ENCODE measurements at places on chromosomes 7 and 10.

DNA sequence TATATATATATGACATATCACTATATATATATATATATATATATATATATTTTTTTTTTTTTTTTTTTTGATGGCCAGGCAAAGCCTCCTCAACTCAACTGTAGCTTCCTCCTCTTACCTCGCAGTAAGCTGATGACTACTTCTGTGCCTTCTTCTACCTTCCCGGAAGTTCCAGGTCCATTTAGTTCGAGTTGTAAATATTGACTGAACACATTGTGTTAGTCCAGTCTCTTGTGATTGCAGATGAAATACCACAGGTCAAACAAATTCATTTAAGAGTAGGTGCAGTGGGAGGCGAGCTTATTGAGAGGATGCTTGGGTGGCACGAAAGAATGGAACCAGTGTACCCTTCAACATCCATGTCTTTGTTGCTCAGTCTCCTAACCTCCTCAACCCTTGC is 144.6 kb downstream of the ST7 start:
- DNase-seq, result no peak

GRCh38 chr10:120607710-120608703 is 151.0 kb downstream of the PLPP4 start:
- DNase-seq, result no peak

DNA sequence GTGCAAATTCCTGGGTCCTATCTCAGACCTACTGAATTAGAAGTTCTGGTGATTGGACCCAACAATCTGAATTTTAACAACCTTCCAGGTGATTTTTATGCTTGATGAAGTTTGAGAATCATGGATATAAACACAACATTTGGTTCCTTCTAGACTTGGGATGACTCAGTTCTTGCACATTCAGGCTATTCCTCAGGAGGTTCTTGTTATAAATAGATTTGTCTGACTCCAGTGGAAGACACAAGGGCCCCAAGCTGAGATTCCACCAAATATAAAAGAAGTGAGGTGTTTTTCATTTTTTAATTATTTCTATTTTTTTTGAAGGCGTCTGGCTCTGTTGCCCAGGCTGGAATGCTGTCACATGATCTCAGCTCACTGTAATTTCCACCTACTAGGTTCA is 9.4 kb upstream of the TAS2R16 start:
- no peak for DNase-seq

- no peak for DNase-seq
These were observed 3.2 kb downstream of the PSMG3 start for GRCh38 chr7:1566687-1567048.

GRCh38 chr7:30708983-30709382 is 26.7 kb upstream of the CRHR2 start:
- no peak for DNase-seq

DNA sequence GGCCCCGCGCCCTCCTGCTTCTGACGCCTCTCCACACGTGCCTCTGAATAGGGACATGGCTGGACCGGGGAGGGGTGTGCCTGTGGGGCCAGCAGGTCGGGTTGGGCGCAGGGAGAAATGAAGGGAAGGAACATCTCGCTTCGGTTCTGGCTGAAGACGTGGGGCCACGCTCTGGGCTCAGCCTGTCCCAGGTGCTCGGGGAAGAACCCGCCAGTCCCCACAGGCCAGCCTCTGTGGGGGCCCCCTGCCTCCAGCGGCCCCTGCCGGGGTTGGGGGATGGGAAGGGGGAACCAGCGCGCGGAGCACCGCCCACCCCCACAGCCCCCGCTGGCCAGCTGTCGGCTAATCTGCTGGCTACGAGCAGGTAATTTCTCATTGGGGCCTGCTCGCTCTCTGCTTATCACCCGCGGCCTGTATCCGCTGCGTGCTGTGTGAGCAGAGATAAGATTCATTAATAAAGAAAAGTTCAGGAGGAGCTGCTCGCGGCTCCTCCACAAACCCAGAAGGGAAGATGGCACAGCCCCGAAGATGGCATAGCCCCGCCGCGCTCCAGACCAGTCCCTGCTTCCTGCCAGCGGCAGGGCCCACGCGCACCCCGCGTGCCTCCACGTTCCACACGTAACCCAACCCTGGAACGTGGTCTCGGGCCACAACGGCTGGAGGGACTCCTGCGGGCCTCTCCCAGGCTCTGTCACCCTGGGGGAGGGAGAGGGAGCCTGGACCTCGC is 186.2 kb downstream of the ELFN1 start:
- DNase-seq, result peak; percentile 69

- DNase-seq, result no peak
These were observed 321.0 kb downstream of the PLXNA4 start for GRCh38 chr7:132255115-132255797.

DNA sequence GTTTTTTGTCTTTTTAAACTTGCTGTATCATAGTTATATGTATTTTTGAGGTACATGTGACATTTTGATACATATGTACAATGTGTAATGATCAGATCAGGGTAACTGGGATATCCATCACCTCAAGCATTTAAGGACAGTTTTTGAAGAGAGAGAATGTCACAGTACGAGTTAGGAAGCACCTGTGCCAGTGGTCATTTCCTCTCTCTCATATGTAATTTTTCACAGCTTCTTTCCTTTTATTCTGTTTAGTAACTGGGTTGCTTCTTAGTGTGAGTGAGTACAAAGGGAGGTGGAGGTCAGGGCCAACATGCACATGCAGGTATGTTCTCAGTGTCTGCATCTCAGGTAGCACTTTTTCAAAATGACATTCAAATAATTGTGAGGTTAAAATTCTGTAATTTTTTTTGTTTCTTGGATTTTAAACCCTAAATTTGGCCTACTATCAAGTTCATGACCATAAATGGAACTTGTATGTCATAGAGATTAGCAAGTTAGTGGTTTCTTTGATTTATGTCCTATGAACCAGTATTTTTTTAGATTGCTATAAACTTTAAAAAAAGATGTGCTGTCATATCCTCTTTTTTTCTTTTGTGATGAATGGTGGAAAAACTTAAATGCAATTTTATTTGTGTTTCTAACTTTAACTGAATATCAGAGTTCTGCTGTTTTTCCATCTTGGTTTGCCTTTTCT is 42.7 kb downstream of the SNX10 start:
- no peak for DNase-seq

GRCh38 chr10:89942217-89942616 is 240.8 kb downstream of the KIF20B start:
- DNase-seq, result no peak

DNA sequence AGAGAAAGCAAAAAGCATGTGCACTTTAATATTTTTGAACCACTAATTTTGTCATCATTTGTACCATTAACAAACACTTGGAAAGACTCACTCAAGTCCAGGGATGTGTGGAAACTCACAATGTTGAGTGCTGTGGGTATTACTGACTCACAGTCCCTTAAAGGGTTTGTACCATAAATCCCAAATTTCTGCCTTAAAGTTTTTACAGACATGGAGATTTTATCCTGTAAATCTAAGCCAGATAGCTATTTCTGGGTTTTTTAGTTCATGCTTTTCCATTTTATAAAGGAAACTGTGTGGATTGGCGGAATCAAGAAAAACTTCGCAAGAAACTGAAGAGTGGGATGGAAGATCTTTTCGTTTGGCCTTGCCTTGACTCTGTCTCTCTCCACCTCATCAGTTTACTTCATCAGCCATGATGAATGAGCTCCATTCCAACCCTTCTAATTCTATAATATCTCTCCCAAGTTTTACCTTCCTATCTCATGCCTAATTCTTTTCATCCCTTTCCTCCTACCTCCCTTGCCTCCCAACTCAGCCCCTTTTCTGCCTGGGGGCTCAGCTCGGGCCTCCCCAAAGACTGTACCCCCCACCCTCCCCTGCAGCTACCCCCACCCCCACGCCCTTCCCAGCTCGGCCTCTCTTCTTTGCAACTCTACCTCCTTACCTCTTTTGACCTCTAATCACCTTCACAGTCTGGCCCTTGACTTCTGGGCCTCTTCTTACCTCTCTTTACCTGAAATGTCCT is 218.5 kb upstream of the MKLN1 start:
- DNase-seq, result no peak

- DNase-seq, result no peak
These were observed 69.8 kb downstream of the CDK1 start for GRCh38 chr10:60848126-60848525.

- peak; percentile 35 for DNase-seq
These were observed 20.1 kb upstream of the SH2D4B start for GRCh38 chr10:80517416-80518142.

DNA sequence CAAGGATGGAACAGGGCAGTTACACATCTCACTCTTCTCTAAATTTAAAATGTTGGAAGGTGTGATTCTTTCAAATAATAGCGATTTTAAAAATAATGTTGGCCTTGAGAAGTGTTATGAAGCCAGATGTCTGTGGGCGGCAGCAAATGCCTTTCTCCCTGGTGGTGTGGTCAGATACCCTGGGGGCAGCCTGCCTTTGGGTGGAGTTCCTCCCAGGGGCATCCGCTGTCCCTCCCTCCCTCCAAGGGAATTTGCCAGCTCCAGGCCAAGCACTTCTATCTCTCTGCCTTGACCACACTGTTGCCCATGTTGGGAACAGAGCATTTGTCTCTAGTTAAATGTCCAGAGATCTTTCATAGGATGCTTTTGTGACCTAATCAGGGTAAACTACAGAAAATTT is 121.4 kb downstream of the POU6F2 start:
- DNase-seq, result no peak

DNA sequence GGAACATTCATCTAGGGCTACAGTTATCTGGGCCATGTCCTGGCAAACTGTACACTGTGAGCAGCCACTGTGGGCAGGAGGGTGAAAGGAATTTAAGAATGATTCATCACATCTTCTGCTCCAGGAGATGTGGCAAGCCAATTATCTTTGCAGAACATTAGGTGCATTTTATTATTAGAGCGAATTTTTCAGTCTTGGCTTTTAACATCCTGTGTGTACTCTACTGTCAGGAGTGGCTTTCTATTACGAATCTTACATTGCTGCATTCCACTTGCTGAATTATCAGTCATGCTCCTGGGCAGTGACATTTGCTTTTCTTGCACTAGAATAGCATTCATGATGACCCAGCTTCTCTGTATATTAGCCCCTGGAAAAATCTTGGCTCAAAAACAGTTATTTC is 109.2 kb upstream of the TARP start:
- DNase-seq, result no peak

DNA sequence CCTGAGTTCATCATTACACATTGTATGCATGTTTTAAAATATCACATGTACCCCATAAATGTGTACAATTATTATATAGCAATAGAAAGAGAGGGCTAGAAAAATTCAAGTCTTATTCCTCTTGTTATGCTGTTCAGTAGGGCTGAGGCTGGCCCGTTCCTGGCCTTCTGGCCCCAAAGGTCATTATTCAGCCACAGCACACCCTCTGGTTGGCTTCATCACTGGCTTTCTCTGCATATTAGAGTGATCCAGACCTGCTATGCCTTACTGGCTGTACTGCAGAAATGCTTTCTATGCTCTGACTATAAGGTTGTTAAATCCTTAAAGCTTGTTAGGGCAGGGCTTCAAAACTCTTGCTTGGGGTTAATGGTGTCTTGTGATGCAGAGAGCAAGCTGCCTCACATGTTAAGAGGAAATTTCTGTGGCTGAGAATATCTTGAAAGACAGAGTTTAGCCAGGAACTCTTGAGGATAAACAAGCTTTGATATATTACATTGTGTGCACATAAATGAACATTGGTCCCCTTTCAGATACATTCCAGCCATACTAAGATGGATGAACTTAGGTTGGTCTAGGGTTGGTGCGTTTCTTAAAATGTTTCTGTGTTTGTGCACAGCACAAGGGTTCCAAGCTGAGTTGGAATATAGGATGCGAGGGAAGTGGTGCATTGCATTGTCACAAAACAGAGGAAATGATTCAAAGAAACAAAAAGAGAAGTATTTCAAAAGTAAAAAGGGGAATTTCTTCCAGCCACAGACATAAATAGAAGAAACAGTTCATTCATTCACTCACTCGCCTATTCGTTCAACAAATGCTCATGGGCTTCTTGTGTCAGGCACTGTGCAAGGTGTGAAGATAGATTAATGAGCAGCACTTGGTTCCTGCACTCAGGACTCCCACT is 61.6 kb upstream of the WDR11 start:
- DNase-seq, result no peak

GRCh38 chr10:121252756-121253155 is 345.5 kb downstream of the FGFR2 start:
- DNase-seq, result no peak

GRCh38 chr7:116918704-116919103 is 34.6 kb upstream of the ST7 start:
- no peak for DNase-seq

GRCh38 chr10:36313142-36313541 is 671.0 kb upstream of the FZD8 start:
- no peak for DNase-seq

GRCh38 chr7:157801113-157801512 is 464.3 kb downstream of the DNAJB6 start:
- DNase-seq, result no peak

DNA sequence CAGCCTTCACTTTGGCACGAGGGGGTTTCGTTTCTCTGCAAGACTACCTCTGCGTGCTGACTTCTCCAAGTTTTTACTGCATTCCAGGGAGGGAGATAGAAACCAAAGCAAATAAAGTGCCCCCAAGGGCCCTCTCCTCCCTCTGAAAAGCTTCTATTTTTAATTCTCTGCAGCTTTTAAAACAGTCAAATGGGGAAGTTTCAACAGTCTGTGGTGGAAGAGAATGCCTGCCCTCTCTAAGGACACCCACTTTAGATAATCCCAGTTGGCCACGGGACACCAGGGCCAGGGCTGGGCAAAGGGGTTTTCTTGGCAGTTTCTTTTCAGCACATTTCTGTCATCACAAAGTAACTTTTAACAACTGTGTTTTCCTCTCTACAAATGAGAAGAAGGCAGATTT is 386.7 kb upstream of the NPVF start:
- no peak for DNase-seq

DNA sequence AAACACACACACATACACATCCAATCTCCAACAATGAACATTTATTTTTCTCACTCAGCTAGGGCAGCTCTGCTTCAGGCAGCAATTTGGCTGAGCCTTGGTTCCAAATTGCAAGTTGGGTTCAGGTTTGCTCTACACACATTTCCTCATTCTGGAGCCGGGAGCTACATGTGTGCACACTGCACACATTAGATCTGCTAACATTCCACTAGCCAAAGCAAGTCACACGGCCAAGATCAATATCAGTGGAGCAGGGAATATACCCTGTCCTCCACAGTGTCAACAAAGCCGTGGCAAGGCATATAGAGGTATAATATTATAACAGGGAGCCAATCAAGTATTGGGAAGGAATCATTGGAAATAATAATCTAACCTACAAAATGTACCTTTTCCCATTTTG is 57.5 kb upstream of the PPP1R3C start:
- no peak for DNase-seq

DNA sequence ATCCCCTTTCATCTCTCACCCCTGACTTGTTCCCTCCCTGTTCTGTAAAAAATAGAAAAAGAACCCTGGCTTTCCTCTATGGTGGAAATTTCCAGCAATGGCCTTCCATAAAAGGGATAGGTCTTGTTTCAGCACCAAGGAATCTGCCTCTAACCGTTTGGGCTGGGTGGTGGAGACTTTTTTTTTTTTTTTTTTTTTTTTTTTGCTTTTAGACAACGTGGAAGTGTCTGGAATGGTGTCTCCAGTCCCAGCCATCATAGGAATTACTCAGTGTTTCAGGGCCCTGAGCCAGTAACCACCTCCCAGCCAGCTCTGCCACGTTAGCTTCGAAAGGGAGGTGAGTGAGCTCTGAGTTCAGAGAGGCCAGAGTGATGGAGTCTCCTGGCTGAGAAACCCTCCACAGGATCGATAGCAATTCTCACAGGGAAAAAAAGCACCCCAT is 97.3 kb upstream of the COL1A2 start:
- peak; percentile 91 for DNase-seq

GRCh38 chr10:29563420-29564035 is 71.2 kb downstream of the SVIL start:
- no peak for DNase-seq

All from posterior vena cava (tissue), 2 donors.